ENCODE measurements at places on chromosomes 11 and 22.

- DNase-seq = peak; percentile 81
These were observed 67.7 kb downstream of the SPON1 start for GRCh38 chr11:14029971-14030920.

DNA sequence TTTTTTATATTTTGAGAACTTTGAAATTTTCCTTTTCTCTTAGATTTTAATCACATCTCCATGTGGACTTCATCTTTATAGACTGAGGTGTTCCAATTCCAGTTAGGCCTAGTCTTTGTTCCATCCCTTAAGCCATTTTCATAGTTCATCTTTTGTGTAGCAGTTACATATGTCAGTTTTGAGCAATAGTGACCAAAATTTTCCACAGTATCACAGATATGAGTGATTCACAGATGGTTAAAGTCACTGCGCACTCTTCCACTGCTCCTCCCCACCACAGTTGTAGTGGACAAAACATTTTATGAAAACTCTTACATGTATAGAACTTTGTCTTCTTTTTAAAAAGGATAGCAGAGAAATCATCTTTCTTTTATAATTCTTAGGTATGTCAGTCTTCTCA is 42.8 kb downstream of the YAP1 start:
- no peak for DNase-seq

GRCh38 chr22:44855855-44856254 is 103.5 kb downstream of the ARHGAP8 start:
- no peak for DNase-seq

GRCh38 chr11:64742889-64743590 is 902 bp downstream of the RASGRP2 start:
- peak; percentile 86 for DNase-seq

GRCh38 chr22:50271519-50271970 is 1.4 kb upstream of the MAPK11 start:
- DNase-seq = no peak

DNA sequence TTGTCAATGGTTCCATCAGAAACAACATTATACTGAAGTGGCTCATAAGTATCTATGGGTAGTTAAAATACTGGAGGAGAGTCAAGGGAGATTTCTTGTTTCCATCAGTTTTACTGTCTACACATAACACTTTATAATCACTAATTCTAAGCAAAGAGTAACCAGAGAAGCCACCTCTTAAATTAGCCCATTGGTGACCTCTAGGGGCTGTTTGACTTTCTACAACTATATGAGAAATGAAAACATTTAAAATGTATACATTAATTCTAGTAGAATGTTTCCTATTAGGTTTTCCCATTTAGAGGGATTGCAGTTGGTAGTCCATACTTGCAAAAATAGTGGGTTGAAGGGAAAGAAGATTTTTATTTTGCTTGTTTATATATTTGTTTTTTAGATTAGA is 504.3 kb downstream of the FAM181B start:
- no peak for DNase-seq

DNA sequence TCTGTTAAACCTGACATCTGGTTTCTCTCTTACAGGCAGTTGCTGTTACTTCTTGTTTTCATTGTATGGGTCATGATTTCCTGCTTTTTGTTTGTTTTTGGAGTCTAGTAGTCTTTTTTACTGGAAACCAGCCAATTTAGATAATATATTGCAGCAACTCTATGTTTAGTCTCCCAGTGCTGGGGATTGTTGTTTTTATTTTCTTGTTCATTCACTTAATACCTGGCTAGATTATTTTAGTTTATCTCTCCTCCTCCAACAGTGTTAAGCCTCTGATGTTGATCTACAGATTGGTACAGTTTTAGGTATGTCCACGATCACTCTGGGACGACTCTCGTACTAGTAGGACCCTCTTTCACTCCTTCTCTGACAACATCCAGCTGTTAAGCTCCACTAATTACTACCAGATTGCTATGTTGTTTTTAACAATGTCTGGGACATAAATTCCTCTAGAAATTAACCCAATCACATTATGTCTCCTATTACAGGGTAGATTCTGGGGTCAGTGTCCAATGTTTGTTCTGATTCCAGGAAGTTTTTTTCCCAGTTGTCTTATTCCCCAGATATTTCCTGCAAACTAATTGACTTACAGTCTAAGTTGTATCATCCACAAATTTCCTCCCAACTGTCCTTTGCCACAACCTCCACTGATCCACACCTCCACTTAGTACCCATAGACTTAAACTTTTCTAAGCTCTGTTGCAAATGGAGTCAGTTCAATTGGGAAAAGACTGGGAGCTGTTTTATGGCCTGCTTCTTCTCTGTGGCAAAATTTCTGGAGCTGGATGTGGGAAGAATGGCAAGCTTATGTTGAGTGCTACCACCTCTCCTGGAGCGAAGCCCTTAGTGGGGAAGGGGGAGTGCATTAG is 1280.6 kb upstream of the CNTN5 start:
- DNase-seq = no peak

GRCh38 chr11:109658190-109658589 is 236.2 kb downstream of the C11orf87 start:
- DNase-seq = no peak

DNA sequence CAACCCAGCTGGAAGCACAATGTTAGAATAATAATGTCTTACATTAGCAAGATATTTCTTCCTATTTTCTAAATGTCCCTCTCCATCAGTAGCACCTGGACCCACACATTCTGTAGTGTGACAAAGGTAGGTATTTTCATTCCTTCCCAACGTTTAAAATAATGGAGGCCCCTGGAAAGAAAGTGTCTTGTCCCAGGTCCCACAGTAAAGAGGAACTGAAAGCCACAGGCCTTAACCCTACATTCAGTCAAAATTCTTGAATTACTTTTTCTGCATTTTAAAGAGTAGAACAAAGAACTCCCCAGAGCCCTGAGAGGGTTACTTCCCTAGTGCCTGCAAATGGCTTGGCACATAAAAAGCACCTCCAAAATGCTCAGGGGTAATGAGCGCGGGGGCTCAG is 26.3 kb downstream of the OPCML start:
- no peak for DNase-seq

- no peak for DNase-seq
These were observed 14.1 kb downstream of the CAPRIN1 start for GRCh38 chr11:34065505-34066203.

- no peak for DNase-seq
These were observed 1.3 kb downstream of the FAM181B start for GRCh38 chr11:82732348-82732733.

DNA sequence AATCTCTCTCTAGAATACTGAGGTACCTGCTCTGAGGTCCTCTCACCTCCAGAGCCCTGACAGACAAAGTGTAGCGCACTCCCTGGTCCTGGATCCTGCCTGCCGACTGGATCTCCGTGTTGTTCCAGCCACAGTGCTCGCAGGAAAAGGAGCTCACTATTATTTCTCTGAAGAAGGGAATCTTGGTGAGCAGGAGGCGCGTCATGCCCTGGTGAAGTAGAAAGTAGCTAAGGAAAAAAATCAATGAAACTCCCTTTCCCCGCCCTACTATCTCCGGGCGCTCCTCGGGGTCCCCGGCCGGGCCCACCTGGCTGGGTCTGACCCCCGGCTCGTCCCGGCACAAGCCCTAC is 412 bp downstream of the ZPR1 start:
- no peak for DNase-seq

DNA sequence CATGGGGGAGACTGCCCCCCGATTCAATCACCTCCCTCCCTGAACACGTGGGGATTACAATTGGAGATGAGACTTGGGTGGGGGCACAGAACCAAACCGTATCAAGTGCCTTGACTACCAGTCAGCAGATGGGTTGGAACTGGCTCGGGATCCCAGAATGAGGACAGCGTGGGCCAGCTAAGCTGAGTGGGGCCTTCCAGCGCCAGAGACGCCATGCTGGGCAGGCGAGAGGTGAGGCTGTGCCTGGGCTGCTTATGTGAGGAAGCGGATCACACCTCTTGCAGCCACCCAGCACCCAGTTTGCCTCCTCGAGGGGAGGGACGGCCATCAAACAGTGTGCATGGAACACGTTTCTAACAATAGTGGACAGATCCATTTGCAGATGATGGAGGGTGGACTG is 195.1 kb downstream of the TBC1D22A start:
- DNase-seq = no peak

DNA sequence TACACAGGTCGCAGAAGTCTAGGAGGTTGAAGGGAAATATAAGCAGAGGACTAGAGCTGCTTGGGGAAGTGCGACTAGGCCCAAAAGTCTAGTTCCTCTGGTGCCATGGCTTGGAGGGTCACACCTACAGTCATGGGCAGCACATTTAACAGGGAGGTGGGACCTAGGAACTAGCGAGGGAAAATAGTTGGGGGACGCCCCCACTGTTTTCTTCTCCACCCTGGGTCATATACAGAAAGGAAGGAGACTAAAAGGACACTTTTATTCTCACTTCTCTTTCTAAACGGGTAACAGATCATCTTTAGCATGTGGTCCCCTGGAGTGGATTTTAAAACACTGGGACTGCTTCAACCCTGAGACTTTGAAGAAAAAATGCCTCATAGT is 16.6 kb downstream of the APIP start:
- no peak for DNase-seq

GRCh38 chr11:70900540-70900939 is 351.8 kb downstream of the SHANK2 start:
- no peak for DNase-seq

- no peak for DNase-seq
These were observed 27.1 kb downstream of the HPS5 start for GRCh38 chr11:18294862-18295261.

GRCh38 chr11:57260937-57261783 is 24.1 kb upstream of the APLNR start:
- DNase-seq = no peak

GRCh38 chr11:9943386-9944110 is 279.7 kb downstream of the SWAP70 start:
- no peak for DNase-seq

DNA sequence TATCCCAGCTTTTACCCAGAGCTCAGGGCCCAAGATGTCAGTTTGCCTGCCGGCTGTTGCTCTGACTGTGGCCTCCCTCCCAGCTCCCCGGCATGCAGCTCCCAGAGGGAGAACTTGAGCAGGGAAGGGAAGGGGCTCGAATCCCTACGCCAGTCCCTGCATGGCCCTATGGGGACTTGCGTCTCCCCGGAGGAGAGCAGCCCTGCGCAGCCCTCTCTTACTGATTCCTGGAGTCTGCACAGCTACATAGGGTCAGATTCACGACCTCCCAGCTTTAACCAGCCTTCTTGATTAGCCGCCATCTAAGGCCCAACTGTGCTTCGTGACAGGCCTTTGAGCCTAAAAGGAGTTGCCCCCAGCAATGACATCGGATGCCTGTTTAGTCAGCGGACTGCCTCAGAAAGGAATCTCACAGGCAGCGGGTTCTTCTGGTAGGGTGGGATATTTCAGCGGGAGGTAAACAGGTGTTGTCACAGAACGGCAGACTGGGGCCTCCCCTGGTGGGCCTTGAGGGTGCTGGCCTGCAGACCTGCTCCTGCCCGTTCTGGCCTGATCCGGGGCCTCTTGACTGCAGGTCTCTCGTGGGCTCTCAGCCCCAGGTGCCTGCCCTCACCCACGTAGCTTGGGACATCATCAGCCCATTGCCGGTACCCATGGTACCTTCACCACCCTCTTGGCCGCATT is 43.8 kb upstream of the KCNQ1OT1 start:
- DNase-seq = no peak

Data from left lobe of liver (tissue), 2 donors.